ENCODE measurements at places on chromosomes 3 and 15. TPM values are rescaled to one million over a fixed set of nuclear protein-coding genes. Genes with fewer than 3 reads are reported as not detected.

KNG1 gene
- 0.43 TPM for total RNA-seq

PARP6 gene
- 37.2 TPM for total RNA-seq

TMC3 gene
- total RNA-seq, result not detected

FBXO40 gene
- total RNA-seq, result 207 TPM

EEFSEC gene
- 16.9 TPM for total RNA-seq

SLC12A1 gene
- not detected for total RNA-seq

NMNAT3 gene
- total RNA-seq, result 12.1 TPM

ABHD10 gene
- total RNA-seq, result 59.0 TPM

OSTN gene
- not detected for total RNA-seq

B3GALNT1 gene
- total RNA-seq, result 53.8 TPM

PIERCE2 gene
- total RNA-seq, result 7.4 TPM

COLQ gene
- total RNA-seq, result 2.2 TPM

HHLA2 gene
- total RNA-seq, result not detected

KCNMB3 gene
- 0.89 TPM for total RNA-seq

SEMA3G gene
- 10.4 TPM for total RNA-seq

ZBTB11 gene
- total RNA-seq, result 9.8 TPM

C3orf52 gene
- total RNA-seq, result 2.5 TPM

ZSCAN29 gene
- 11.7 TPM for total RNA-seq

MST1R gene
- 1.5 TPM for total RNA-seq

GOLGA6L7 gene
- not detected for total RNA-seq

FBXW12 gene
- total RNA-seq, result not detected

PODXL2 gene
- 0.94 TPM for total RNA-seq

UROC1 gene
- total RNA-seq, result not detected

SNRPN gene
- total RNA-seq, result 417 TPM

Data from Right ventricle myocardium superior (tissue), 1 donor.